ENCODE measurements at places on chromosomes 16 and 17.

DNA sequence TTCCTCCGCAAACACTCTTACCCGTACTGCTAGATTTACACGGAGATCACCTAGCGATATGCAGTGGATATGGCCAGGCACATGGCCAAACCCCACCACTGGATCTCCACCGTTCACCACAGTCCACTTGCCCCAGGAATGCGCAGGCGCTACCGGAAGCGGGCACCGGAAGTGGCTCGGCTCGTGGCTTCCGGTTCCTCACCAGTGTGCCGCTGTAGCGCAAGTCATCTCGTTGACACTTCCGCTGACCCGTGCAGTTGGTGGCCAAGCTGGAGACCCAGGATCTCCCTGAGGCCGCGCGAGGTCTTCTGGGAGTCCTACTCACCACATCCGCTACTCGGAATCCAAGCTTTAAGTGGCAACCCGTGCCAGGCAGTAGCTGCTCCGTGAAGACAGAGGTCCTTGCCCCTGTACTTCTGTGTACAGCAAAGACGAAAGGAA is 11.5 kb downstream of the ZNF597 start:
- DNase-seq = no peak

DNA sequence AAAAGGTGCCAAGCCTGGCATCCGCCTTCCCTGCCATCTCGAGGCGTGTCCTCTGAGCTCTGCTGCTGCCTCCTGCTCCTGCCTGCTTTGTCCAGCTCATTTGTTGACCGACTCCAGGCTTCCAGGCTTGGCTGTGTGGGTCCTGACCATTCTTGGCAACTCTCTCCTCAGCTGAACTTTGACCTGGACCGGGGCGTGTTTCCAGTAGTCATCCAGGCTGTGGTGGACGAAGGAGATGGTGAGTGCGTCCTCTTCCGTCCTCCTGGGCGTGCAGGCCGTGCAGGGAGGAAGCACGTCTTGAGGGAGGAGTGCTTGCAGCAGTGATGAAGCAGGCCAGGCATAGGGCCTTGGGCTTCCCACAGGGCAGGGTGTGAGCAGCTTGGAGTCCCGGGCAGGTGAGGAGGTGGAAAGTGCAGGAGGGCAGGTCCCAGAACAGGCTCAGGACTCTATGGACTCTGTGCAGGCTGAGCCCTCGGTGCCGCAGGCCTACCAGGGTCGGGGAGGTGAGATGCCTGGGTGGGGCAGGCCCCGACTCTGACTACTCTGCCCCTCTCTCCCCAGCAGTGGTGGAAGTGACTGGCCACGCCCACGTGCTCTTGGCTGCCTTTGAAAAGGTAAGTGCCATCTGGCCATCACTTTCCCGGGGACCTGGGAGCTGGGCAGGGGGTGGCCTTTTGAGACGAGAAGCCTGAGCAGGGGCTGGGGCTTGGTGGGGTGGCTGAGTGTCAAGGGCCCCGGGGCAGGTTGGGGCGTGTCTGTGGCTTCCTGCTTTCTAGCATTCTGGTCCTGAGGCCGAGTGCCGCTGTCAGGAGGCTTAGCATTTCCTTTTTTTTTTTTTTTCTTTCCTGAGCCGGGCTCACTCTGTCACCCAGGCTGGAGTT is 28.6 kb upstream of the NUDT16L1 start:
- no peak for DNase-seq

DNA sequence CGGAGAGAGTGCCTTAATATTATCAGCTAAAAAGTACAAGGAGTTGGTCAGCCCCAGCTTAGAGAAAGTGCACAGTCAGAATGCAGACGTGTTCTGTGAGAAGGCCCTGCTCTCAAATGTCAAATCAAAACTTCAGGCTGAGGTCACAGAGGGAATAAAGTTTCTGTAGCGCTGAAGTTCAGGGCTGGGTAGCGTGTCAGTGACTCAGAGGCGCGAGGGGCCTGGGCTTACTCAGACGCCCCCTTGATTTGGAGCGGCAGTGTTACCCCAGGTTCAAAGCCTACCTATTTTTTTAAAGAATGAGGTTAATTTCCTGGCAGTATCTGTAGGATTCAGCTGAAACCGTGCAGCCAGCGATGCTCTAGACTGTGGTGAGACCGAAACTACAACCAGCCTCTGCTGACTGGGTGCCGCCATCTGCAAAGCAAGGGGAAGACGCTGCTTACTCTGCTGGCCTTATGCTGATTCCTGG is 4.8 kb downstream of the CIAO3 start:
- no peak for DNase-seq

- no peak for DNase-seq
These were observed 80.3 kb downstream of the ARHGAP23 start for GRCh38 chr17:38508570-38508950.
